Globus pallidus (tissue), 1 donor: ENCODE measurements at places on chromosomes 5 and 9.

DNA sequence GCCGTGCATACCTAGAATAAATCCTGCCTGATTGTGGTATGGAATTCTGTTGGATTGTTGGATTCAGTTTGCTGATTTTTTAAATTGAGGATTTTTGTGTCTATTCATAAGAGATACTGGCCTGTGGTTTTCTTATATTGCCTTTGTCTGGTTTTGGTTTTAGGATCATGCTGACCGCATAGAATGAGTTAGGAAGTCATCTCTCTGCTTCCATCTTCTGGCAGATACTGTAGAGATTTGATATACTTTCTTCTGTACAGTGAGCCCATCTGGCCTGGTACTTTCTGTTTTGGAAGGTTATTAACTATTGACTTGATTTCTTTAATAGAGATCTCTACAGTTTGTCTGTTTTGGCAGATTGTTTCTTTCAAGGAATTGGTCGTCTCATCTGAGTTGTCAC, 14.7 kb downstream of the CEP72 start:
- no peak for DNase-seq

GRCh38 chr9:17005056-17005823, 129.6 kb upstream of the CNTLN start:
- DNase-seq: no peak

DNA sequence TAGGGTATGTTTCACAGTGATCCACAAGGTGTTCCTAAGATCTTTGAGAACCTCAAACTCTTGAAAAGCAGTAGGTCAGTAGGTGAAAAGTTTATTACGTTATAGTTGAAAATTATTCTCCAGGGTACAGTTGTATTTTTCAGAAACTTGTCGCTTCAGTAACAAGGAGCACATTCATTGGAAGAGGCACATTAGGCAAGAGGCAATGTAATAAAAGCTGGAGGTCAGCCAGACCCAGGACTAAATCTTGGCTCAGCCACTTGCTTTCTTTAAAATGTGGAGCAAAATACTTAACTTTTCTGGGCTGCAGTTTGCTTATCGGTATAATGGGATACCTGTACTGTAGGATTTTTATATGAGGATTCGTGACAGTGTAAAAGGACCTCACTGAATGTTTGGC, 45.6 kb downstream of the TLE4 start:
- peak; percentile 48 for DNase-seq

- no peak for DNase-seq
Observed at GRCh38 chr5:170611449-170612090, 107.8 kb downstream of the KCNIP1 start.

DNA sequence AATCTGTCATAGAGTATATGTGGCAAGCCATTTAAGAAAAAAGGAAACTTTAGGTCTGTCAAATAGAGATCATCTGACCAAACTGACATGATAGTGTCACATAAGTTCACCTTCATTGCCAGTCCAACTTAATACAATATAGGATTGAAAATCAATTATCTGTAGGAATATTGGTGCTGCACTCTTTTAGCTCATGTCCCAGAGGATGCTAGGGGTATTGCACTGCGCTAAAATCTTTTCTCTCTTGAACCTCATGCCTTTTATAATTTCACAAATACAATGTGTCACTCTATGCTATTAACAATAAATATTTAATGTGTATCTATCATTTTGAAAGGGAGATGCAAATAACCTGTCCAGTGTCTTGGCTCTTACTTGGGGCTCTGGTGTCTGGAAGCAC, 72.4 kb upstream of the FAM120A start:
- DNase-seq: no peak

DNA sequence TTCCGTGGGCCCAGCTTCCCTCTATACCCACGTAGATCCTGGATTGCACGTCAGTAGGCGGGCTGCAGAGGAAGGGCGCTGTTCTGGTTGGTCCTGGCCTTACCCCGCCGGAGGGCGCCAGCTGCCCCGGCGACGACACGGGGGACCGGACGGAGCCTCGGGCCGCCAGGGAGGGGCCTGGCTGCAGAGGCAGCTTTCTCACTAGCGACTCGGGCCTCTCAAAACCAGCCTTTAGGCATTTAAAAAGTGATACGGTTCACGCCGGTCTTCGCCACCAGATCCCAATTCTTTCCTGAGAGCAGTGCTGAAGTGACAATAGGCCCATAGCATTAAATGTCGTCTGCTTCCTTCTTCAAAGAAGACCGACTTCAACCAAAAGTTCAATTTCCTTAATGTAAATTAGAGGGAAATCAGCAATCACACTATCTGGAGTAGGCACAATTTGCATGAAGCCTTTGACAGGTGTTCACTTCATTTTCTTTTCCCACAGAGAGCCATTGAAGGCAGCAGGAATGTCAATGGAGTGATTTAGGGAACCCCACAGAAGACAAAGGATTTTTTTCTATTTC, 17.6 kb upstream of the UBE2D2 start:
- peak; percentile 76 for DNase-seq

DNA sequence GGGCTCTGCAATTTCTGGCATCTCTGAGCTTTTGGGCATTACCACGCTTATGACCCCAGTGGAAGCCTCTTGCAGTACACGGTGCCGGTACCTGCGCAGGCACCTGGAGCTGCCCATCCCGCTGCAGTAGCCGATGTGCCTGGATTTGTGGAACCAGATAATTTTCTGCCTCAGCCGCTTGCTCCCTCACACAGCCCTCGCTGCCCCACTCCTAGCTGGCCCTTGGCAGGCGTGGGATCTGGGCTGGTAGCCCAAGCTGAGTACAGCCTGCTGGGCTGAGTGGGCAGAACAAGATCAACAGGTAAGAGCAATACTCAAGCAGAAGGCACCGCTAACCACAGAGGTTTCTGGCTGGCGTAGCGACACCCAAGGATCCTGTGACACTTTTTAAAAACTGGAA, 1808.8 kb upstream of the ACO1 start:
- peak; percentile 14 for DNase-seq

DNA sequence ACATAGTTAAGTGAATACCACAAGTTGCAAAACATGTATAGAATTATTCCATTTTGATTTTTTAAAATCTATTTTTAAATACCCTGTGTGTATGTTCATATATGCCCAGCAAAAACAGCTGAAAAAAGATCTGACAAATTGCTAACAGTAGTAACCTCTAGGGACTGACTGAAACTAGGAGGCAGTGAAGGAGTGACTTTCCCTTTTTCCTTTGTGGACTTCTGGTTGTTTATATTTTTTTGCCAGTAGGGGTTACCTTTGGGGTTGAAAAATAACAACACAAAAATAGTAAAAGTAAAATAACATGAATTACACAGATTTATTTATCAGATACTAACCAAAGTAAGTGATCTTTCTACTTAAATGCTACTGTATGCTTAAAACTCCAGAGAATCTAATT, 2.9 kb downstream of the MEGF9 start:
- DNase-seq: no peak

- no peak for DNase-seq
Observed at GRCh38 chr5:27010646-27011045, 27.7 kb downstream of the CDH9 start.

DNA sequence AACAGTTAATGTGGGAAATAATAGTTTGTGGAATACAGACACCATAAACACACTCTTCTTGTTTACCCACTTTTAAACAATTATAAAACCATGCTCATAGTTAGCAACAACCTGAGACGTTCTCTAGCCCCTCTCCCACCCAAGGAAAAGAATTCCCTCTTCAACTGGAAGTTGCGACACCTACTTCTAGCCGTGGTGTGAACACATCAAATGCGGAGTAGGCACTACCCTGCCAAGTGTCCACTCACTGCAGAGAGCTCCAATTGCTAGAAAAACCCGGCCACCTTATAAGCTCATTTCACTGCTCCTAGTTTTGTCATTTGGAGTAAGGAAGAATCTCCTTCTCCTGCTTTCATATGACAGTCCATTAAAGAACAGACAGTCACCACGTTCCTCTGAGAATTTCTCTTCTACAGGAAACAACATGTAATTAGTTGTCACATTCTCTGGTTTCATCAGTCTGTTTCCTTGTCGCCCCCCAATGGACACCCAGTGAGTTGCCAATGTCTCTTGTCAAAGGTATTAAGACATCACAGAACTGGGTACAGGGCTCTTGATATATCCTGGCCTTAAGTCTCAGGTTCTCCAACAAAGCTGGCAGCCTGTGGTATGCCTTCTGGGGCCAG, 47.3 kb downstream of the PRLR start:
- DNase-seq: peak; percentile 19

DNA sequence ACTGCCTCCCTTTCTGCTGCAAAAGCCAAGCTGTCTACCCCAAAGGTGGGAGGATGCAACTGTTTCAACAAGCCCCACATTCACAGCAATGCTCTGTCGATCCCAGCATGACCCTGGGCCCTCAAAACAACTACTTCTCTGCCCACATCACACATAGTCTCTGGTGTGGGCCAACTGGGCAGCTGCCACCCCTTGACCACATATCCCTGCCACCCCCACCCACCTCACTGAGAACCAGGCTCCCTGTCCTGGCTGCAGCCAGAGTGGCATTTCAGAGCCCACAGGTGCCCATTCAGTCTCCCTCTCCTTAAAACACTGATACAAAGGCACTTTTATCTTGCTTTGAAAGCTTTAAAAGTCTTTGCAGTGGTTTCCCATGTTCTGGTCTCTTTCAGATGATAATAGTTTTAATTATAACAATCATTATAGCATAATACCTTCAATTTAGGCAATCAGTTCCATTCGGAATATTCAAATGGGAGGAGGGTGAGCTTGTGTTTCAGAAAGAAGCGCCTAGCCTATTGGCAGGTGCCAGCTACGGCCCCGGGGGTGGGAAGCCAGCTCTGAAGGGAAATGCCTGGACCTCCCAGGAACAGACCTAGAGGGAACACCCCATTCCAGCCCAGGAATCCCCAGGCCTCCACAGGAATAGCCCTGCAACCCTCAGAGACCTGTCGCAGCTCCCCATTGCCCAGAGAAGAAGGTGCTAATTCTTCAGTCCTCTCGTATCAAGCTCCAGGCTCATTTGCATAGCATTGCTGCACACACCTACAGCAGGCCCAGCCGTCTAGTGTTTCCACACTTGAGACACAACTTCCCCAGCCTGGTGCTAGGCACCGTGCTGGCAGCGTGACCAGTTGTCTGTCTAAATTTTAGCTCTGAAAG, 90.8 kb downstream of the C5orf15 start:
- DNase-seq: no peak

- DNase-seq: no peak
Observed at GRCh38 chr9:18910916-18911315, 122.1 kb downstream of the SAXO1 start.

DNA sequence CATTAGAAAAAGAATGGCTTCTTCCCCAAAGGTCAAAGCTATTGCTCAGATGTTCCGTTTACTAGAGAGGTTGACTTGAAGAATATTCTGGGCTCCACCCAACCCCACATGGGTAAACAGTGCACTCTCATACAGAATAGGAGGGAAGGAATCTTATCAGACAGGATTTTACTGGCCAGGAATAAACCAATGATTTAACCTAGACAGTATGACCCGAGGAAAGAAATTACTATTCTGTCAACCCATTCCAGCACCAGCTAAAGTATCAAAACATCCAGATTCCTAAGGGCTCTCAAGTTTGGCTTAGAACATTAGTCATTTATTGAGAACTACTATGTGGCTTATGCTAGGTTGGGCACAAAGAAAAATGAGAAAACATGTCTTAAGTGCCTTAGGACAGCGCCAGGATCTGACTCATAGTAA, 493.6 kb upstream of the KLF4 start:
- DNase-seq: no peak

DNA sequence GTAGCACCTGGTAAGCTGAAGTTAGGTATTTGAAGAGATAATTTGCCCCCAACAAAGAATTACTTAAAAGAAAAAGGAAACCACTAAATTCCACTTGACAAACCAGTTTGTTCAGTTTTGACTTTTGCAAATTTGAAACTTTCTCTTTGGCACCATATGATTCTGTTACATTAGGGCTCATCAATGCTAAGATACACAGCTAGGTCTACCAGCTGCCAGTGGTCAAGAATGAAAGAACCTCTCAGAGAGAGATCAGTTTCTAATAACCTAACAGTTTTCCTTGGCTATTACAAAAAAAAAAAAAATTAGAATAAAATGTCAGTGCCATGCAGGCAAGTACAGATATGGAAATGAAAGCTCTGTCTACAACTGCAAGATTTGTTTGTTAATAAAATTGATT, 92.3 kb downstream of the CAAP1 start:
- no peak for DNase-seq

- DNase-seq: peak; percentile 37
Observed at GRCh38 chr9:126558051-126558665, 55.6 kb upstream of the LMX1B start.

DNA sequence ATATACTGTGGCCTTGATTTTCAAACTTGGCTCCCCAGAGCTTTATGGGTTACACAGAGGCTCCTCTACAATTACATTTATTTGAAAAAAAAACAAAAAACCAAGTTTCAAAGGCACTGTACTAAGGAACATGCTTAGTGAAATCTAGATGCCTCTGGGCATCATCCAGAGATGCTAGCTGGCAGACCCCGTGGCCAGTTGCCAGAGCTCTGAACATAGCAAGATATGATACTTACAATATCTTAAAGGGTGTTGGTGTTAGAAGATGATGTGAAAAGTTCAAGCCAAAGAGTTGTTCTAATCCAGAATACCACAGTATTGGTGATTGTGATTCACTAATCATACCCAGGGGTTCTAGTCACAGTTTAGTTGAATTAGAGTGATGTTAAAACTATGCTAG, 87.8 kb downstream of the JAK2 start:
- no peak for DNase-seq

- DNase-seq: no peak
Observed at GRCh38 chr9:134757216-134757975, 115.8 kb downstream of the COL5A1 start.

- no peak for DNase-seq
Observed at GRCh38 chr9:114369216-114370130, 18.3 kb downstream of the AKNA start.

GRCh38 chr5:142717582-142718215, 31.8 kb upstream of the FGF1 start:
- peak; percentile 58 for DNase-seq

DNA sequence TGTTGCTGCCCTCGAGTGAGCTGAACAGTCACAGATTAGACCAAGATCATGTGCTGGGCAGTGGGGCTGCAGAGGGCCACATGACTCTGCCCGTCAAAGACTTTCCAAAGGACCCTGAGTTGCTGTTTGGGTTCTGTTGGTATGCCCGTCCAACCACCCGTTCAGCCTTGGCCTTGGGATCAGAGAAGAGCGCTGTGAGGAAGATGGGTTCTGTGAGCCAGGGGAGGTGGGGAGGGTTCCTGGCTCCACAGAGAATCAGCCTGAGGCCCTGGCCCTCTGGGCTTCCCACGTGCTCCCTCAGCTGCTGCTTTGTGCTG, 72.6 kb downstream of the RGS3 start:
- no peak for DNase-seq

DNA sequence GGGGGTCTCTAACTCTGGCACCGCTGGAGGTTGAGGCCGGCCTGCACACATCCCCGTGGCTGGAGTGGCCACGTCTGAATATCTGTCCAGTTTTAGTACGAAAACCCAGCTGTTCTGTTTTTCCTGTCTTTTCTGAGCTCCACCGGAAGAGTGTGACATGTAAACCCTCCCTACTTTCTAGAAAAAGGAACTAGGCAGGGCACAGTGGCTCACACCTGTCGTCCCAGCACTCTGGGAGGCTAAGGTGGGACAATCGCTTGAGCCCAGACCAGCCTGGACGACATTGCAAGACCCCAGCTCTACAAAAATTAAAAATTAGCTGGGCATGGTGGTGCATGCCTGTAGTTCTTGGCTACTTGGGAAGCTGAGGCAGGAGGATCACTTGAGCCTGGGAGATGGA, 8.2 kb upstream of the PHYKPL start:
- DNase-seq: no peak
